ENCODE measurements at places on chromosomes 2 and 18.
A peak's percentile ranks its signal among the peaks of the same experiment; 100 is the strongest.

GRCh38 chr2:96760986-96761832 is 507 bp downstream of the CNNM4 start:
- peak; percentile 41 for DNase-seq

DNA sequence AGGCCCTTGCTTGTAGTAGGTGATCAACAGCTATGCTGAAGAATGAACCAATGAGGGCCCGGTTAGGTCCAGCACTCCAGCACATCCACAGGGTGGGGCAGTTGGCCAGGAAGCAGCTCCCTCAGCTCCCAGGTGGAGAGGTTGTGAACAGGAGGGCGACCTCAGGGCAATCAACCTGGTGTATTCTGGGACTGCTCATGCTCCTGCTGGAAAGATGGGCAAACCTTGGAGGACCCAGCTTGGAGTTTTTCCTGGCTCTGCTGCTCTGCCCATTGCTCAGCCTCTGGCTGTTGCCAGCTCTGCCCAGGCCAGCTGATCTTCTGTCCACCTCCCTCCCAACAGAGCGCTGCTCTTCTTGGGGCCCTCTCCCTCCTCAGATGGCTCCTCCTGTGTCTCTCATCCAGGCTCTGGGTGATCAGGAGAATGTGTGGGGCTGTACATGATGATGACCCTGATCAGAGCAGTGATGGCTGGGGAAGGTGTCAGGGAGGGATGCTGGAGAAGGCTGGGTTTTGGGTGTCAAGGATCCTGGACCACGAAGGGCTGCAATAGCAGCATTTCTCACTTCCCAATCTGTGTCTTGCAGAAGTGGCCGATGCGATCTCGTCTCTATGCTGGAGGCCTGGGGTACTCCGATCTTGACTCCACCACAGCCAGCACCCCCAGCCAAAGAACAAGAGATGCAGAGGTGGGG is 3.4 kb downstream of the TCF23 start:
- DNase-seq, result no peak

GRCh38 chr2:238267884-238268680 is 20.3 kb downstream of the PER2 start:
- DNase-seq, result no peak

DNA sequence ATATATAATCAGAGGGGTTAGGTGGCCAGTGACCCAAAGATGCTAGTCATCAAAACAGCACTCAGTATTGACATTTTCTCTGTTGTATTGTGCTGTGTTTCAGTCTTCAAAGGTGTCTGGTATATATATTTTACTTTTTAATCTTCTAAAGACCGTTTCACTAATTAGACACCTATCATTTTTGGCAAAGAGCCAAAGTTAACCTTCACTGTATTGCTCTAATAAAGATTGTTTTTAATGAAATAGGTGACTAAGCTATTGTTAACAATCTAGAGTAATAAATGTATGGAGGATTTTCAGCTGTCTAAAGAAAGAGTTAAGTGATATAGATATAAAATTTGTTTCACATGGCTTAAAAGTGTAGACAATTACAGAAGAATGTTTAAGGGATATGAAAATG is 264.0 kb downstream of the CNTNAP5 start:
- DNase-seq, result no peak

- DNase-seq, result no peak
Observed at GRCh38 chr18:62381373-62381772, 56.3 kb downstream of the TNFRSF11A start.

- no peak for DNase-seq
Observed at GRCh38 chr18:35949903-35950627, 22.4 kb upstream of the RMP24 start.

DNA sequence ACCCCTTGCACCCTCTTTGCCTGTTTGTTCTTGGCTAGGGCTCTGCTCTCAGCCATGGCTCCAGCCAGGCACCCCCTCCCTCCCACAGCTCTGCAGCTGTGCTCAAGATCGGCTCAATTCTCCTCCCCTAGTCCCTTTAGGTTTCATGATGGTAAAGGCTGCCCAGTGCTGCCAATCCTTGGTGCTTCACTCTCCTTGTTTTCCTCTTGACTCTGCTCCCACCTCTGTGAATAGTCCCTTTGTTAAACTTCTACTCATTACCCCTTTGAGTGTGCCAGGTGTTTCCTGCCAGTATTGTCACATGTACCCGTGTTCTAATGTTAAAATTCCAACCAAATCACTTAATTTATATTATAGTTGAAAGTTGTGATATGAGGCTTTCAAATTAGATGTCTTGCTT is 101.0 kb upstream of the CERS6 start:
- peak; percentile 69 for DNase-seq

- no peak for DNase-seq
Observed at GRCh38 chr2:172821370-172822338, 86.0 kb downstream of the RAPGEF4 start.

GRCh38 chr18:34287825-34288224 is 63.1 kb upstream of the NOL4 start:
- no peak for DNase-seq

GRCh38 chr18:38933910-38934510 is 1368.4 kb upstream of the CELF4 start:
- no peak for DNase-seq

DNA sequence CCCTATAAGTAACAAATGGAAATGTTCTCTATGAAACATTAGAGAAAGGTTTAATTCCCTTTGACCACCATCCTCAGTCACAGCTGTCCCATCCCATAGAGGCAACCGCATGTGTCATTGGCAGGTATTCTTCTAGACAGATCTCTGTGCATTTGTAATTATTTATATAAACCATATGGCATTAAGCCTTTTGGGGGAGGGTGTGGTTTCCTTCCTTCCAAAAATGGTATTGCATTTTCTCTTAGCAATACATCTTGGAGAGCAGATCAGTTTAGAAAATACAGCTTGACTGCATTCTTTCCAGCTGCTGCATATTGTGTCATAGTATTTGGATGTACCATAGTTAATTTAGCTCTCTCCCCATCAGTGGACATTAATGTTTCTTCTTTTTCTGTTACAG is 57.7 kb downstream of the LCLAT1 start:
- DNase-seq, result peak; percentile 68

GRCh38 chr2:43751476-43751990 is 22.3 kb upstream of the DYNC2LI1 start:
- DNase-seq, result no peak

DNA sequence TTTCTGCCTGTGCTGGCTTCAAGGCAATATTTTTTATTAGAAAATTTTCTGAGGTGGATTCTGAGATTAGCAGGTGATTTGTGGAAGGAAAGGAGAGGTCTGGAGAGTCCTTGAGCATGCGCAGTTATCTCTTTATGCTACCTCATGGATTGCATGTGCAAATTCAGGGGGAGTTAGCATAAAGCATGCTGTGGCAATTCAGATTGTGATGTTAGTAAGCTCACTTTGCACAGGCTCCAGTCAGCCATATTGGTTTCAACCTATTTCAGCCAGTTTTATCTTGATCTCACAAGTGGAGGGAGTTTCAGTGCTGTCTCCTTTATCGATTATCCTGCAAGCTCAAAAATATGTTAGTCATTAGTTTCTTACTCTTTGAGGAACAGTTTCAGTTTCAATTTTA is 2012.3 kb upstream of the PIK3C3 start:
- DNase-seq, result no peak

- DNase-seq, result no peak
Observed at GRCh38 chr2:148887350-148888002, 12.4 kb downstream of the KIF5C start.

GRCh38 chr2:8170552-8171327 is 511.1 kb upstream of the ID2 start:
- no peak for DNase-seq

DNA sequence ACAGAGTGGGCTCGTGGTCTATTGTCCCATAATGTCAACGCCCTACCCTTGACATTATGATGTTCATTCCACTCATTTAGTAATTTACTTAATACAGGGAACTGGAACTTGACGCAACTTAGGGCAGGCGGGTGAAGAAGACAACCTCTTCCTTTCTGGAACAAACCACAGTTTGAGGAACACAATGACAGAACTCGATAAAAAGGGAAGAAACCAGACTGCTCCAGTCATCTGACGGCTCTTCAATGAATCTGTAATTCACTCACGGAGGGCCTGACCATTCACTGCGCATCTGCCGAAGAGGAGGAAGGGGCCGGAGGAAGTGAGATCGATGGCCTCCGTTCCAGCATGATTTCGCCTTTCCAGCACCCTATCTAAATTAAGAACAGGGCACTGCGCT is 83.2 kb downstream of the BCL2 start:
- no peak for DNase-seq

- peak; percentile 31 for DNase-seq
Observed at GRCh38 chr18:56869189-56869777, 218.1 kb downstream of the WDR7 start.

GRCh38 chr2:173448938-173449471 is 94.3 kb downstream of the CDCA7 start:
- peak; percentile 95 for DNase-seq

- no peak for DNase-seq
Observed at GRCh38 chr18:9701609-9702349, 6.3 kb upstream of the RAB31 start.

DNA sequence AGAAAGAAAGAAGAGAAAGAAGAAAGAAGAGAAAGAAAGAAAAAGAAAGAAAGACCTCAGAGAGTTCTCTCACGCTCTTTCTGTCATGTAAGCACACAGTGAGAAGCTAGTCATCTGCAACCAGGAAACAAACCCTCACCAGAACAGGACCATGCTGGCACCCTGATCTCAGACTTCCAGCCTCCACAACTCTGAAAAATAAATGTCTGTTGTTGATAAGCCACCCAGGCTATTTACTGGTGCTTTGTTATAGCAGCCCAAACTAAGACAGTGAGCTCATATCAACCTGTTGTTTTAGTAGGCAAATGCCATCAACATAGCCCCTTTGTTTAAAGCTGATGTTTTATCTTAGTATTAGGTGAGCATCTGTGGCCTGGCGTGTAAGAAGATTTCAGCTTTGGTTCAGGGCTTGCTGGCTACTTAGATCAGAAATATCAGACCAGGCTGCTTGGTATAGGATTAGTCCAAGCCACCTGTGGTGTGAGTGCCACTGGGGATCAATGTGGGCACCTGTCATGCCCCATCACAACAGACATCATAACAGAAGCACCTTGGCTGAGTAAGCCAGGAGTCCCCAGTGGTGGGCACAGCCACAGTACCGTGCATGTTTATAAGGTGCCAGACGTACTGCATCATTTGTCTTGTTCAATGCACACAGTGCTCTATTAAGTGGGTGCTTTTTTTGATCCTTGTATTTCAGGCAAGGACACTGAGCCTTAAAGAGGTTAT is 94.4 kb downstream of the LBH start:
- peak; percentile 32 for DNase-seq

GRCh38 chr18:44788334-44788733 is 107.6 kb downstream of the SETBP1 start:
- DNase-seq, result peak; percentile 62

DNA sequence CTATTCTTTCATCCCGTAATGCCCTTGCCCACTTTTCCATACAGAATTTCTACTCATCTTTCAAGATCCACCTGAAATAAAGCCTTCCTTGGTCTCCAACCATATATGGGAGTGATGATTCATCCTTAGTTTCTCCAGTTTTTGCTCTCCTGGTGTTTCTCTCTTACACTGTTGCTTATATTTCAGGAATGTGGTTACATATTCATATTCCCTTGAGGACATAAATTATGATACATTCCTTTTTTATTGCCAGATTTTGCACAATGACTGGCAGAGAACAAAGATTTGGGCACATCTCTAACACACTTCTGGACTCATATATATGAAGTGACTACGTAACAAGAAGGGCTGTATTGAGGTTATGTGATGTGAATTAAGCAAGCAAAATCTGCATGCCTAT is 1573.4 kb upstream of the NXPH2 start:
- DNase-seq, result no peak

DNA sequence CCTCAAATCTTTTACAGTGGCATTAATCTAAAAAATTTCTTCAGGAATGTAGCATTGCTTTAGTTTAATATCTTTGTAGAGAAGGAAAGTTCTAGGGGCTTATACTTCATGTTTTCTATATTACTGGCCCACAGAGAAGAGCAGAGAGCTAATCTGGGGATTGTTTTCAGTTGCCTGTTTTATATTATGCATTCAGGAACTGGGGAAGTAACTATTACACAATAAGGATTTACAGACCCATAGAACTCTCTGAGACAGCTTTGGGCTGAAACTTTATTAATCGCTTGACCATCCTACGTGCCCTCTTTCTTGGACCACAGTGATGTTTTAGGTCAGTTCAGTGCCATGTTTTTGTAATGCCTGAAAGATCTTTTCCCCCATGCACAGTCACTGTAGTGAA is 29.9 kb downstream of the BIRC6 start:
- DNase-seq, result no peak

GRCh38 chr2:104896446-104896845 is 42.5 kb downstream of the POU3F3 start:
- DNase-seq, result no peak

DNA sequence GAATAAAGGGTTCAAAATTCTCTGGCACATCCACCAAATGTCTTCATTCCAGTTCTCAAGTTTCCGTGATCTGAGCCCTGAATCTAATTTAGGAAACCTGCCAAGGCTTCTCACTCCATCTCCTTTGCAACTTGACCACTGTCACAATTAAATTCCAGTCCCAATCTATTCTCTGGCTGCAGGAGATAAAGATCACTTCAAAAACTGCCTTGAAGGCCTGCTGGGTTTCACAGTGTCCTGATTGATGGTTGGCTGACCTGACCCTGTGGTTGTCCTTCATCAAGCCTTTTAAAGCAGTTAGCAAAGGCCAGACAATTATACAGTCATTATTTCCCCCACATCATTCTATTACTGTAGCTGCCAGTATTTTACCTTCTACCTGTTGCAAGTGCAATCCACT is 60.3 kb upstream of the DNAJC10 start:
- no peak for DNase-seq

DNA sequence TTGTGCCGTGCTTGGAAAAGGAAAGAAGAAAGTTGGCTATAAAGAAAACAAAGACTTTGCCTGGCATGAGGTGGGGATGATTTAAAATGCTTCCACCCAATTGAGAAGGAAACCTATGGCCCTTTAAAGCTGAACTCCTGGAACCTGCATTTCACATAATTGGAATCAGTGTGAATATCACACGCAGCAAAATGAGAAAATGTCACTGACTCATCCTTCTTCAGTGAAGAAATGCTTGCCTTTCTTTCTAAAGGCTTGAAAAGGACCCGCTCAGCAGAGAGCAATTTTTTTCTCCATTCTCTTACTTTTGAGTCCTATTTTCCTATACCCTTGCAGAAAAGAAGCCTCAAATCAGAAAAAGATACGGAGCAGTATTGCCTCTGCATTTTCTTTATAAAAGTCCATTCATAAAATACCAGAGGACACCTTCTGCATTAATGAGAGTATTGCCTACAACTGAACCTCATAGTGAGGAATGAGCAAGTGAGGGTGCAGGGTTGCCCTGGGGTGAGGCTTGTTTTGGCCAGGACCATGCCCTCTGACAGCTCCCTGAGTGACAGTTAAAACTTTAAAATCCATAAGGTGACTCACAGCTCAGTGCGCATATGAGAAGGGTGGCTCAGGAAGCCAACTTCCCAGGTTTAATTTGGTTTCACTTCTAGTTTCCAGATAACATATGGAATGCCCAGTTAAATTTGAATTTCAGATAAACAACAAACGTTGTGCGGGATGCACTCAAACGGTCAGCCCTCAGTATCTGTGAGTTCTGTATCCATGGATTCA is 191.9 kb upstream of the GYPC start:
- DNase-seq, result no peak

All from SJCRH30 (cell line).